Midbrain (tissue), 1 donor: ENCODE measurements at places on chromosomes 11 and 22.

GRCh38 chr11:31958076-31958735, 132.7 kb upstream of the RCN1 start:
- peak; percentile 77 for DNase-seq

DNA sequence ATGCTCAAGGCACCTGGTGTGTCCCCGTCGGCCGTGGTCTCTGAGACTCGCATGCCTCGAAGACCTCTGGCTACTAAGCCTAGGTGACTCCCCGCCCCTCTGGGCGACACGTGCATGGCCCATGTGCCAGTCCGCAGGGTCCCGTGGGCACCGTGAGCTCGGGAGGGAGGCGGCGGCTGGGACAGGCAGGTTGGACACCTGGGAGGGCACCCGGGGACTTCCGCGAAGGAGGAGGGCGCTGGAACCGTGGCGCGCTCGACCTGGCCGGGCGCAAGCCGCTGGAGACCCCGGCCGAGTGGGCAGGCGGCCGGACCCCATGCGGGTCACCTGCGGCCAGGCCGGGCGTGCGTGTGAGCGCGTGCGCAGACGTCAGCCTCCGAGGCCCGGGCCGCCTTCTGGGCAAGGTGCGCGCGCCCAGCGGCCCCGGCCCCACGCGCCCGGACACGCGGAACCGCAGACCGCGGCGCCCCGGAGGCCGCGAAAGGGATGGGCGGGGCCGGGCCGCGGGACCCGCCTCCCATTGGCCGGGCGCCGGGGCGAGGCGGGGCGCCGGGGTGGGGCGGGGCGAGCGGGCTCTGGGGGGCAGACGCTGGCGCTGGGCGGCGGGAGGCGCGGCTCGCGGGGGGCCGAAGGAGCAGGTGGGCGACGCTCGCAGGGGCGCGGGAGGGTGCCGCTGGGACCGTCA, 579 bp upstream of the RASD2 start:
- peak; percentile 53 for DNase-seq

- no peak for DNase-seq
Observed at GRCh38 chr11:66878474-66878873, 21.6 kb downstream of the LRFN4 start.

GRCh38 chr11:47912843-47913437, 64.8 kb upstream of the NUP160 start:
- no peak for DNase-seq

GRCh38 chr11:88469561-88470225, 132.2 kb upstream of the CTSC start:
- no peak for DNase-seq

DNA sequence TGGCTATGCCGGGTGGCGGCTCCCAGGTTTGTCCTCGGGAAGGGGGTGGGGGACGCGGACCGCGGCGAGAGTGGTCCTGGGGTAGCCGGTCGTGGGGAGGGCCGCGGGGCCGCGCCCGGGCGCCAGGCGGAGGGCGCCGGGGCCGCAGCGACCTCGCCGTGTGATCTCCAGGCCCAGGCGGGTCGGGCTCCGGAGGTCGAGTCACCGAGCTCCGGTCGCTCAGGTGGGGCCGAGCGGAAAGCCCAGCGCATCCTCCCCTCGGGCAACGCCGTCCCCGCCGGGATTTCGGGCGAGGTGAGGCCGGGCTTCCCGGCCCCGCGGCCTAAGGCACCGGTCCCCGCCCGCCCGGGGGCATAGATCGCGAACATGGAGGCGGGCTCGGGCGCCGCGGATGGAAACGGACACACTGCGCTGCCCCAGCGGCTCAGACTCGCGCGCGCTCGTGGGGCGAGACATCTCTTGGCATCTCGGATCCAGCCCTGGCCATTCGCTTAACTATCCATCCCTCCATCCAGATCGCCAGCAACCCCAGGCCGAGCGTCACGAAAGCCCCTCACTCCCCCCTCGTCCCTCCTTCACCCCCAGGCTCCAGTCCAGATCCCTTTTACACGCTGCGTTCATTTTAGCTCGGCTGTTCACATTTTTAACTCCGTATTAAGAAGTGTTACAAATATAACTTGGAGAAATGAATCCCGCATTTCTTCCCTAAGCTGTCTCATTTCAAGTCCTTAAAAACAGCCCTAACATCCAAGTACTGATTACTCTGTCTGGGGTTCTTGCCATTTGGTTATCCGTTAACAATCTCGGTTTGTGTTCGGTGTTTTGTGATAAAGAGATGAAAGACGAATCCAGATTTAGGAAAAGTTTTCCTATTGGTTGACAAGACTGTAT, 460 bp downstream of the ZC3H12C start:
- peak; percentile 83 for DNase-seq

GRCh38 chr11:97610000-97610399, 1220.2 kb downstream of the JRKL start:
- no peak for DNase-seq

DNA sequence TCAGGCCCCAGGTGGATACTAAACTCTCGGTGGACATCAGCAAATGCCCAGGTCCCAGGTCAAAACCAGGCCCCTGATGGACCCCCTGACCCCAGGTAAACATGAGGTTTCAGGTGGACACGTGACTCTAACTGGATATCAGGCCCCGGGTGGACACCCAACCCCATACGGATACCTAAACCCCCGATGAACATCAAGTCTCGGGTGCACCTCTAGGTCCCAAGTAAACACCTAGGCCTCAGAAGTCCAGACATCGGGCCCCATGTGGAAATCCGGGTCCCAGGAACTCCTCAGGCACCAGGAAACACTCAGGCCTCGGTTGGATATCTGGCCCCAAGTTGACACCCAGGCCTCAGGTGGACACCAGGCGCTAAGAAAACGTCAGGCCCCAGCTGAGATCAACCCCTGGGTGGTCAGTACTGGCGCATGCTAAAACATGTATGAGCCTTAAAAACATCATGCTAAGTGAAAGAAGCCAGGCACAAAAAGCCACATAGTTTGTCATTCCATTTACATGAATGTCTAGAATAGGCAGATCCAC, 54.4 kb upstream of the SEPTIN5 start:
- DNase-seq = no peak

DNA sequence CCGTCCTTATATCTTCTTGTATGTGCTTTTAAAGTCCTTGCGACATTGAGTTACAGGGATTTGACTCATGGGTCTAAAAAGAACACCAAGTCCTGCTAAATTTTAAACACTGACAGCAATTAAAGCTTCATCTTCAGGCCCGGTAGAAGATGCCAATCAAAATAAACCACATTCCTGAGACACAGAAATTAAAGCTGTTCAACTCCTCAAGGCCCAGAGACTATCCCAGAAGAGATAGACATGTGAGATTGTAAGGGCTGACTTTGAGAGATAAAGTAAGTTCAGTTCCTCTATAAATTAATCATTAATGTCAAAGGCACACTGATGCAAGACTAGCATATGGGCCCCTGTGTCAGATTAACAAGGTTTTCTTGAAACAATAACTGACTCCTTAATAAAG, 49.8 kb downstream of the OSBPL5 start:
- DNase-seq = no peak

DNA sequence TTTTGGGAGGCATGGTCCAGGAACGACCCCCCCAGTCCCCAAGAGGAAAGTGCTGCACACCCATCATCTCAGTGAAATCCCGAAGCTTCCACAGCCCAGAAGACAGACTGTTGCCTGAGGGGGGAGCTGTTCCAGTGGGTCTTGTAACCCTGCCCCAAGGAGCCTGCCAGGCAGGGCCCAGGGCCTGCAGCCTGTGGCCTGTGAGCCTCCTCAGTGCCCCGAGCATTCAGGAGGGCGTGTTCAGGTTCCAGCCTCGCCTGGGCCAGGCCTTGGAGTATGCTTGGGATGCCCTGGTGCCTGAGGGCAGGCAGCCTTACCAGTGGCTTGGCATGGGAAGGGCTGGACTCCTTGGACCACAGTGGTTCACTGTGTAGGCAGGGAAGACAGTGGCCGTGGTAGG, 18.0 kb upstream of the CABP2 start:
- no peak for DNase-seq

DNA sequence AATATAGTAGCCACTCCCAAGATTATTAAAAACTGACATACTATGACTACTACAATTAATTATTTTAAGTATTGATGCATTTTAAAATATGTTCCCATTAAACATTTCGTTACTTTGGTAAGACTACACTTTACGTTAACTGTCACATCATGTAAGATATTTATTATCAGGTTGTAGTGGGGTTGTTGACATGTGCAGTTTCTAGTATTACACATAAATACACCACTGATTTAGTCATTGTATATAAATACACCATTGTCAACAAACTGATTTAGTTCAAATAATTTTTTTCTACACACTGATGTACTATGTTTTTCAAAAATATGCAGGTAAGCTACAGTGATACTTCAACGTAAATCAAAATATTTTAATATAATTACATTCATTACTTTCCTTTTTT, 11.5 kb downstream of the ST13 start:
- DNase-seq = no peak
